Stimulated activated CD8-positive, alpha-beta memory T cell treated with anti-CD3 and anti-CD28 coated beads, Interleukin-15, amount 100 ng/mL, for 1 hour (primary cell): ENCODE measurements at places on chromosomes 5 and 9.
A peak's percentile ranks its signal among the peaks of the same experiment; 100 is the strongest.

DNA sequence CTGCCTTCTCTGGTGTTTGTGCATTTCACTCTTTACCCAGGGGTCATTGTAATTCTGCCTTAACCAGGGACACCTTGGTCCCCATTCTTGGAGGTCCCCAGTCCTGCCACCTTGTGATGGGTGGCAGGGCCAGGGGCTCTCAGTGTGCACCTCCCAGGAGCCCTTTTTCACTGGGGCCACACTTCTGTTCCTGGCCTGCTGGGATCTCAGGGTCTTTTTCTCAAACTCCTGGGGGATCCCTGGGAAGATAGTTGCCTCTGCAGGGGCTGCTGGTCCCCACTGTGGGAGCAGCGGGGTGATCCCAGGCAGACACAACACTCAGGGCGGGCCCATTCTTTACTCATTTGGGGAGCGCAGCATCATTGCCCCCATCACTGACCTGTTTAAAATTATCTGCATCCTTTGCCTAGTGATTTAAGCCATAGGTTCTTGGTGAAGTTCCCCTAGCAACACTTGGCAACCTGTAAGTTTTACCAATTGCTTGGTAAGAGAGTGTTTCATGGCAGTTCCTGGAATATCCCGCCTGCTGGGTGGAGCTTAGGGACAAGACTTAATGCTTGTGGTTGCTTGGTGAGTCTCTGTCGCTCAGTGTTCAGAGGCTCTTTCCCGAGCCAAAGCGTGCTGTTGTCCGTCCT is 15.7 kb downstream of the PHF2 start:
- no peak for DNase-seq

DNA sequence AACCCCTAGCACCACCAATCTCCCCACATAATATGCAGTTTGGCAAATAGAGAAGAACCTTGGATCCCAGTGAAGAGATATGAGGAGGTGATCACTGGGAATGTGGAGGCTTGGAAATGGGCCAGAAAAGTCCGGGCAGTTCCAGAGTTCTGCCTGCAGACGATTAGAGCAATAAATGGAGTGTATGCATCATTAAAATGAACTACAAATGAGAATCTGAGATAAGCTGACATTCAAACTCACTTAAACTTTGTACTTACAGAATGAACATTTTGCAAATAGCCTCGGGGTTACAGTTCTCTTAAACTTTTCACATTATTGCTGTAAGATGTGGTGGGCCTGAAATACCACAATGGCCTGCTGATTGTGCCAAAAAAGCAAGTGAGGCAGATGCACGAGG is 23.0 kb upstream of the LHFPL2 start:
- no peak for DNase-seq

- DNase-seq: no peak
Observed at GRCh38 chr9:86163503-86163902, 64.1 kb upstream of the GOLM1 start.

- DNase-seq: no peak
Observed at GRCh38 chr5:149063896-149064478, 1.1 kb upstream of the SH3TC2 start.

DNA sequence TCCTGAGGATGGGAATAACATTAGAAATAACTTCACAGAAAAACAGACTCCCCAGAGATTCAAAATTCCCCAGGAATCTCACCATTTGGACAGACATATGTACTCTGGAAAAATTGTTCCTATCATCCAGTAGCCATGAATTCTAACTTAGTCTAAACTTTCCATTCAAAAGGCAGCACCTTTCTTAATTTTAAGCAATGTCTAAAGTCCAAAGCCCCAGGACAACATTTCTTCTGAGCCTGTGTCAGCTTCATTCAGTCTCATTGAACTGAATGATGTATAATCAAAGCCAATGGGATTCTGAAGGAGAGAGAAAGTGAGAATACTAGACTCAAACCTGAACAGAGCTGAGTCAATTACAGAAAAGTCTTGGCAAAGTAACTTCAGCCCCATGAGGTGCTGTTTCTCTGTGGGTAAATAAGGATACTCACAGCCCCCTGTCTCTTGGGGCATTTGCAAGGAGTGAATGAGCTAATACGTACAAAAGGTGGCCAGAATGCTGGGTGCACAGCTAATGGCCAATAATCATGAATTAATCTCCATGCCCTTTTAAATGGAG is 140.6 kb downstream of the SEMA5A start:
- DNase-seq: no peak

- no peak for DNase-seq
Observed at GRCh38 chr9:94153905-94154304, 69.6 kb downstream of the PTPDC1 start.

GRCh38 chr5:128546658-128547281 is 8.7 kb upstream of the FBN2 start:
- DNase-seq: no peak

GRCh38 chr5:135457424-135458071 is 5.4 kb upstream of the TIFAB start:
- peak; percentile 21 for DNase-seq

DNA sequence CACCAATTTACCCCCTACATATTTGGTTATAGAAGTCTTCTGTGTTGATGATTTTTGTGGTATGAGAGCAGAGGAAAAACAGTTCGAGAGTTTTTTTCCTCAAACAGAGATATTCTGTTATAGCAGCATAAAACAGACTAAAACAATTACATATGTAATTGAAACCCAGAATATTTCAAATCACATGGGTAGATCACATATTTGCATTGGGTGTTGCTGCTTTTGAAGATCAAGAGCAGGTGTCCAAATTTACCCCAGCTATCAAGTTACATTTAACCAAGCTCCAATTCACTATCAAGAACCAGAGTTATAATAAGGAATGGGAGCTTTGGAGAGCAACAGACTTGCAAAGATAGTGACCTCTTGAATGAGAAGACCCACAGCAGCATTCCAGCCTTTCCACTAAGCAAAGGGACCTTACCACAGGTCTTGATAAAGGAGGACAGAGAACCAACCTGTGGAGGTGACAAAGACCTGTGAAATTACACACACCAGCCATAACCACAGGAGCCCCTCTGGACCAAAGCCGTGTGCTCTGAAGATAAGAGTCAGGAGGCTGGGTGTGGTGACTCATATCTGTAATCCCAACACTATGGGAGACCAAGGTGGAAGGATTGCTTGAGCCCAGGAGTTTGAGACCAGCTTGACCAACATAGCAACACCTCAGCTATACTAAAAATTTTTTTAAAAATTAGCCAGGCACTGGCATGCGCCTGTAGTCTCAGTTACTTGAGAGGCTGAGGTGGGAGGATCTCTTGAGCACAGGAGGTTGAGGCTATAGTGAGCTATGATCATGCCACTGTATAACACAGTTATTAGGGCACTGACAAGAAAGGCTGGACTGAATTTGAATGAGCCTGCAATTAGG is 4.0 kb upstream of the CCL28 start:
- DNase-seq: no peak

GRCh38 chr9:110351009-110351467 is 13.4 kb upstream of the TXNDC8 start:
- DNase-seq: no peak

DNA sequence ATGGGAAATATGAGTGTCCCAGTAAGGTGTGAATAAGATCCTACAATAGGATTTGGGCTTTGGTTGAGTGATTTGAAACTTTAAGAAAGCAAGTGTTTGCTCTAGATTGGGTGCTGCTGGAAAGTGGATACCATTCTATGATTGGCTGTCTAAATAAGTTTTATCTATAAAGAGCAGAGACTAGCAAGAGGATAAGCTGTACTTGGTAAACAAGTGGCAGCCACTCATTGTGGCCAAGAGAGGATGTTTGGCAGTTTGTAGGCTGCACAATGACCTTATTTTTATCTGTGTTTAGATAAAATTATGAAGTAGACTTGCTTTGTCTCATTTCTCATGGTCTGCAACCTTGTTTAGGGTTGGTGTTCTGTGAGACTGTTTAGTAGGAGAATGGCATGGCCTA is 341.6 kb upstream of the PIK3R1 start:
- no peak for DNase-seq

- DNase-seq: no peak
Observed at GRCh38 chr5:151469992-151470391, 22.6 kb downstream of the SLC36A1 start.

GRCh38 chr5:88861231-88861630 is 21.8 kb downstream of the MEF2C start:
- no peak for DNase-seq

- DNase-seq: no peak
Observed at GRCh38 chr5:135269931-135270421, 129.1 kb downstream of the MACROH2A1 start.

- no peak for DNase-seq
Observed at GRCh38 chr5:151212406-151212798, 11.5 kb downstream of the CCDC69 start.

DNA sequence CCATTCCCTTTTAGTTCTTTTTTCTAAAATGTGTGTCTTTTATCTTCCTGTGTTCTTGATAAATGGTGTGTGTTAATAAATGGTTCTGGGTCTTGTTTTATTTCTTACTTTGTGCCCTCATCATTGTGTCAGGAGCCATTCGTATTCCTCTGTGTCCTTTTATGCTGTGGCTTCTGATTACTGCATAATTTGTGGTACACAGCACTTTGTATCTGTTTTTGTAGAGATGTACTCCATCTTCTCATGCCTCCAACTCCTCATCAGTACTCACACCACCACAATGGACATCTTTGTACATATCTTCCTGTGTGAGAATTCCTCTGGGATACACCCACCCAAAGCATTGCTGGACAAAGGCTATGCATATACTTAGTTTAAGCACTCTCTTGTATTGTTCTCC is 247.4 kb downstream of the ARHGAP26 start:
- DNase-seq: no peak

- no peak for DNase-seq
Observed at GRCh38 chr9:36492865-36493264, 79.8 kb upstream of the MELK start.

GRCh38 chr9:76372336-76372735 is 21.9 kb downstream of the RFK start:
- DNase-seq: no peak

DNA sequence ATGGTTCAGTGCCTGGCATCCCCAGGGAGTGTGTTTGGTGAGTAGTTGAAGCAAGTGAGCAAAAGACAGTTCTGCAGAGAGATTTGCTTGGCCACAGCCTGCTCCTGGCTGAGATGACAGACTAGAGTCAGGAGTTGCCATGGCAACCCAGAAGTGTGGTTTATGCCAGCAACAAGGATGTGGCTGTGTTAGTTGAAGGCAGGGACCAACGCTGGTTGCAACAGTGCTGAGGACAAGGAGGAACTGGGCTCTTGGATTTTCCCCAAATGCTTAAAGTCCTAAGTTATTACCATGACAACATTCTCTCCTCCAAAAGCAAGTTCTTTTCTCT is 2.7 kb downstream of the NXNL2 start:
- no peak for DNase-seq

- no peak for DNase-seq
Observed at GRCh38 chr9:35436933-35437332, 53.0 kb upstream of the RUSC2 start.

DNA sequence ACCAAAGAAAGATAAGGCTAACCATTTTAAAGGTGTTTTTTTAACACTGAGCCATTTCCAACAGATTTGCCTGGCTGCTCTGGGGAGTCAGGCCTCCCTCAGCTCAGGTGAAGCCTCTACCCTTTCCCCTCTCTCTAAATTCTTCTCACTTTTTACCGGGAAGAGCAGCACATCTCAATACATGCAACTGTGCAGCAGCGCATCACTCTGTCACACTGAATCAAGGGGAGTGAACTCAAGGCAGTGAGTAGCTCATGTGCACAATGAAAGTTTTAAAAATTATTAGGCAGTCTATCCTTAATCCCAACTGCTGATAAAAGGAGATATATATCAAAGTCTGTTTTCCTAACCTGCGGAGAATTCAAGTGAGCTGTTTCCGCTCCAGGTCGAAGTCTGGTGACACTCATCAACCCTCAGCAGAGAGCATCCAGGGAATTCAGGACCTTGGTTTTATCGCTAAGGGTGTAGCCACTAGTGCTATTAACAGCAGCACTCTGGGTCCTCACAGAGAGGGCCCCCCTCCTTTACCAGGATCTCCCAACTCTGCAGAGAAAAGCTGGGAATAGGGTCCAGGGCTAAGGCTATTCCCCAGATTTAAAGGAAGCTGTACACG is 1.0 kb downstream of the CEMIP2 start:
- DNase-seq: no peak

GRCh38 chr5:57311921-57312735 is 138.3 kb downstream of the GPBP1 start:
- no peak for DNase-seq

- DNase-seq: no peak
Observed at GRCh38 chr5:133314086-133314485, 262.3 kb downstream of the HSPA4 start.

GRCh38 chr5:136399527-136399926 is 34.2 kb upstream of the TRPC7 start:
- DNase-seq: no peak

DNA sequence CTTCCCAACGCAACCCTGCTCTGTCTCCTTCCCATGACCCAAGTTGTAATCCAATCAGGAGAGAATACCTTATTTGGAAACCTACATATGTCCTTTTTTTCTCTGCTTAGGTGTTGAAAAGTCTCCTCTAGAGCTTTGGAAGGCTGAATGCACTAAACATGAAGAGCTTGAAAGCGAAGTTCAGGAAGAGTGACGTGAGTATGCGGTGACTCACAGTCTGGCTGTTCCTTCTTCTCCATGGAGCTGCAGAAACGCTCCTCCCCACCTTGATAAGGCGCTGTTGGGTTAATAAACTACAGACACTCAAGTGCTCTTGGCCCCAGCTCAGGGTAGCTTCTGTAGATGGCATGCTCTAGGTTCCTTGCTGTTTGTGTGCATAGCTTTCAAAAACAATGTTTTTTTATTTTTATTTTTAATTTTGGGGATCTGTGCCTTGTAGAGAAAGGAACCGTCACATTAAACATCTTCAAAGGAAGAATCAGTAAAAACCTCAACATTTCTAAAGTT is 30.7 kb downstream of the RAI14 start:
- DNase-seq: no peak

DNA sequence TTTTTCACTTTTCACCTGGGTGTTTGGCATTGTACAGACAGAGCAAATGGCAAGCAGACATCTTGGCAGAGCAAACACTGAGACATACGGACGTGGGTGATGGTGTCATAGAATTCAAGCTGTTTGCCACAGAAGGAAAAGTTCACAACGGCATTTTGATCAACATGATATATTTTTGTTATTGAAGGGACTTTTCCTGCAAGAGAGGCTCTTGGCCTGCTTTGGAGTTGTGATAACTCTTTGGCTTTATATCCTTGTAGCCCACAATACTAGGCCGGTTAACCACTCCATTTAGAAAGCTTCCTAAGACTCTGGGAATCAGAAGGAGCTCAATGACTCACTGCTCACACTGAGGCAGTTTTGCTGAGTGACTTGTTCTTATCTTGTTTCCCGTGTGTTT is 1038.3 kb downstream of the TLE1 start:
- no peak for DNase-seq

GRCh38 chr9:118455788-118456187 is 751.6 kb downstream of the TLR4 start:
- no peak for DNase-seq
